ENCODE measurements at places on chromosomes 12 and 14.

DNA sequence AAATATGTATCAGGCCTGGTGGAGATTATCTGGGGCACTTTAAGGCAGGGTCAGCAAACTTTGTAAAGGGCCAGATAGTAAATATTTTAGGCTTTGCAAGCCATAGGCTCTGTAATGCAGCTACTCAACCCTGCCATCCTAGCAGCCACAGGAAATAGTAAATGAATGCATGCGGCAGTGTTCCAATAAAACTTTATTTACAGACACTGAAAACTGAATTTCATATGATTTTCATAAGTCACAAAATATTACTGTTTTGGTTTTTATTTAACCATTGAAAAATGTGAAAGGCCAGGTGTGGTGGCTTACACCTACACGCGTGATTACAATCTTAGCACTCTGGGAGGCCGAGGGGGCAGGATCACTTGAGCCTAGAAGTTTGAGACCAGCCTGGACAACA, 3.2 kb upstream of the CAMKK2 start:
- H3K4me3 ChIP-seq: no peak overlapping the region
- no peak overlapping the region for H3K27ac ChIP-seq
- no peaks in the 10 kb centered on the region for H3K27me3 ChIP-seq
- H3K36me3 ChIP-seq: no peaks in the 10 kb centered on the region
- peaks cover 17% of the 10 kb centered on the region for H3K4me1 ChIP-seq

GRCh38 chr12:108386709-108387360, 47.7 kb upstream of the CMKLR1 start:
- no peak overlapping the region for H3K4me3 ChIP-seq
- no peak for DNase-seq
- peaks cover 9% of the 10 kb centered on the region for H3K27me3 ChIP-seq
- peaks cover 1% of the 10 kb centered on the region for H3K4me1 ChIP-seq

DNA sequence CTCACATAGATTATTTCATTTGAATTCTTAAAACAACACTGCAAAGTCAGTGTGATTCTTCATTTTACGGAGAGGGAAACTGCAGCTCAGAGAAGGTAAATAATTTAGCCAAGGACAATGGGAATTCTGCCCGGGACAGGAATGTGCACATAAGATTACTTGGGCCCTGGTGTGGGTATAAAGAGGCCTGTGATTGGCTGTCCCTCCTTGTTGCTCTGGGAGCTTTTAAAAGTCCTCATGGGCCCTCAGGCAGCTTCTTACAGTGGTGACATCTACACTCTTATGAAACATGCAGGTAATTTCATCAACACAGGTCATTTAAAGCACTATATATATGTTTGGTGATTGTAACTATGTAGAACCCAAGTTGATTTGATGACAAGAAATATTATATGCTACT, 100.3 kb downstream of the ESR2 start:
- no peak for DNase-seq
- H3K4me1 ChIP-seq: peaks cover 41% of the 10 kb centered on the region
- H3K27me3 ChIP-seq: peaks cover 2% of the 10 kb centered on the region
- no peak overlapping the region for H3K4me3 ChIP-seq
- H3K36me3 ChIP-seq: peaks cover 39% of the 10 kb centered on the region

GRCh38 chr12:91874086-91874865, 271.4 kb downstream of the BTG1 start:
- peaks cover 8% of the 10 kb centered on the region for H3K27me3 ChIP-seq
- DNase-seq: peak; percentile 24
- H3K27ac ChIP-seq: peak overlapping the region; percentile 100
- peaks cover 8% of the 10 kb centered on the region for H3K36me3 ChIP-seq

- DNase-seq: no peak
- H3K36me3 ChIP-seq: peaks cover 3% of the 10 kb centered on the region
- no peak overlapping the region for H3K4me3 ChIP-seq
- H3K27me3 ChIP-seq: peaks cover 3% of the 10 kb centered on the region
Observed at GRCh38 chr12:128991716-128992115, 138.4 kb downstream of the GLT1D1 start.

GRCh38 chr12:95805864-95806671, 15.5 kb upstream of the NTN4 start:
- H3K36me3 ChIP-seq: no peaks in the 10 kb centered on the region
- H3K4me1 ChIP-seq: peaks cover 5% of the 10 kb centered on the region

GRCh38 chr12:18224745-18225144, 36.6 kb upstream of the PIK3C2G start:
- no peaks in the 10 kb centered on the region for H3K27me3 ChIP-seq
- H3K36me3 ChIP-seq: no peaks in the 10 kb centered on the region
- H3K4me1 ChIP-seq: no peaks in the 10 kb centered on the region
- no peak for DNase-seq

DNA sequence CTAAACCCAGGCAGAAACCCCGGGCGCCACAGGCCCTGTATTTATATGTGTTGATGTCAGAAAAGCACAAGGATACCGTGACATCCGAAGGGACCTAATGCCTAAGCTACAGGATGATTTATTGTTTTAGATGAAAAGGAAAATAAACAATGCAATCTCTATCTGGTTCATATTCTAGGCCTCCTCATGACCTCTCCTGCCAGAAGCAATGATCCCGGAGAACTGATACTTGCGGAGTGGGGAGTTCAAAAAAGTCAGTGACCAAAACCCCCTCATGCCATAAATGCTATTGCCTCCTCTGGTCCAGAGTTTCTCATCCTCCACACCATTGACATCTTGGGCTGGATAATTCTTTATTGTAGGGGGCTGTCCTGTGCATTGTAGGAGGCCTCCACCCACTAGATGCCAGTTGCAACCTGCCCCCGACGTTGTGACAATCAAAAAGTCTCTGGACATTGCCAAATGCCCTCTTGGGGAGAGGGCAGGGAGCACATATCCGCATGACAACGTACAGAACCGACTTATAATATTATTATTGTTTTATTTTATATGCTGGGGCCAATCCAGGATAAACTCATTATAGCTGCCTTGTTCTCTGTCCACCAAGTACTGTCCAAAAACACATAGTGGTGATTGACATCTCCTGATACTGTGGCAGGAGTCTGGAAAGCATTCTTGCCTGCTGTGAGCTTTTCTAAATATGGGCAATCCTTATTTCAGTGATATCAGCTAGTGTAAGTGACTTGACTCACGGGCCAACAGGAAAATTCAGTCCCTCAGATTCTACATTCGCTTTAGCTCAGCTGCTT, 1.1 kb upstream of the CSRP2 start:
- DNase-seq: no peak
- H3K4me3 ChIP-seq: peak overlapping the region; percentile 86
- peaks cover 15% of the 10 kb centered on the region for H3K27me3 ChIP-seq
